ENCODE measurements at places on chromosomes 12 and 14. TPM values are rescaled to one million over a fixed set of nuclear protein-coding genes. Genes with fewer than 3 reads are reported as not detected.
A peak's percentile ranks its signal among the peaks of the same experiment; 100 is the strongest.

GRCh38 chr12:96247563-96247962, 53.4 kb downstream of the ELK3 start:
- no peak for ATAC-seq

DNA sequence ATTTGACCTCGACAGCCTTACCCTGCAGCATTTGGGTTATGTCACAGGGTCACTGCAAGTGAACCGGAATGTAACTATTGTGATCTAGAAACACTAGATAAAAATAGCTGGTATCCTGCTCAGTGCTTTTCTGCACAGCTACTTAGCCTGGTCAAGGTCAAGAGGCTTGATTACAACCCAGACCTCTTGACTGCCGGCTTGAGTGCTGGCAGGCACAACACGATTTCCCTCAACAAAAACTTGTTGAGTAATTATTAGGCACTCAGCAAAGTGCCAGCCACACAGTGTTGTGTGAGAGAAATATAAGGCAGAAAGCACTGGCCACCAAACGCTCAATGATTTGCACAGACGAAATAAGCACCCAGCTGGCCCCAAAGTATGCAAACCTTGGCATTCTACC, 156.7 kb downstream of the NUAK1 start:
- ATAC-seq, result no peak

DNA sequence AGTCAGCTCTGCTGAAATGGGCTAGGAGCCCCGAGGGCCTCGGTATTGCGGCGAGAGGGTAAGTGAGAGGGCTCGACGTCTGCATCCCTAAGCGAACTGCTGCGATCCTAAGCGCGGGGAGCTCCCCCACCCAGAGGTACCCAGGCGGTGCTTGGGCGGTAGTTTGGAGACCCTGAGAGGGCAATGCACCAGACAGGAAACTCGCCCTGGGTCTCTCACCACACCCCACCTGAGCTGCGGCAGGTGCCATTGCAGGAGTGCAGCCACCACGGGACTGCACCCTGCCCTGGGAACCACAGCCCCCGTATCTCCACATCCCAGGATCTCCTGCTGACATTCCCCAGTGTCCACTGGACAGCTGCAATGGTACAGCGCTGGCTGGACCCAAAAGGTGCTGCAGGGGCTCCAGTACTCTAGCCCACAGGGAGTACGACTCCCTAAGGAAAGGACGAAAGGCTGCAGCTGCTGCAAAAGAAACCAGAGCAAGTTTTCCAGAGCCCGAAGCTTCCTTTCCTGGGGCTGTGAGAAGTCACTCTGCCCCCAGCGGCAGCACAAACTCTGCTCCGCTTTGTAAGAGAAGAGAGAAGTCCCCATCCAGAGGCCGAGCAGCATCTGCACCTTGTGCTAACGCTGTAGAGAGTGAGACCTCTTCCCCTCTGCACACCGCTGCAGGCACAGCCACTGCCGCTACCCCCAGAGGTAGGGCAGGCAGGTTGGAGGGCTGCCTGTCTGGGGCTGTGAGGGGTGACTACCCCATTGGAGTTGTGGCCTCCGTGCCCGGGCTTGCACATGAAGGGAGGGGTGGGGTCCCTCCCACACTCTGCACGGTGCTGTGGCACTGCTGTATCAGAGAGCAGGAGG, 31.1 kb upstream of the MON2 start:
- peak; percentile 39 for ATAC-seq

GRCh38 chr14:20386276-20386855, 26.9 kb downstream of the TEP1 start:
- no peak for ATAC-seq

DNA sequence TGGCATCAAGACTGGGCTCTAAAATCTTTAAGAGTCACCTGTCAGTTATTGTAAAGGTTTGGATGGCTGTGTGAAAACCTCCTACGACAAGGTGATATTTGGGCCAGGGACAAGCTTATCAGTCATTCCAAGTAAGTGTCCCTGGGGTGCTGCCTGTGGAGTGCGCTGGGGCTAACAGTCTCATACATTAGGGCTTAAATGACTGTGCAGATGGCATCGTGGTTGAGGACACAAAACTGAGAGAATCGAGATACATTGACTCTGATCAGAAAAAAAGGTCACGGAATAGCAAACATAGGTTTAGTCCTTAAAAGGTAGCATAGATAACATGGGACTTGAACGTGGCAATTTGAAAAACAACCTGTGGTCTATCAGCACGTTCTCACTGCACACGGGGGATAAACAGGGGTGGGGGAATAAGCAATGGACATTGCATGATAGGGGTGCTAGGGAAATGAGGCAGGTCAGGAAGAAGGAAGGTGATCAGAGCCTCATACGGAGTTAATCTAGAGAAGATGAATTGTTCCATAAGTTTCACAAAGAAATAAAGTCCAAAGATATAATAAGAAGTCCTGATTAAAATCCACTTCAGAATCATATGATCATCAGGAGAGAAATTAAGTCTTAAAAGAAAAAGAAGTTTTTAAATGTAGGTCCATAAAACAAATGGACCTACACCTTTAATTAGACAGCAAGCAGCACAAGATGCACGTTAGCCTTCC, 100.3 kb downstream of the DAD1 start:
- ATAC-seq, result no peak

GRCh38 chr12:70637303-70638085, at the start of gene PTPRB:
TSS of gene PTPRB (minus strand) at chr12:70637429. CDS start at chr12:70637395, 34 bp downstream.
- no peak for ATAC-seq

GRCh38 chr14:23693252-23693775, 57.1 kb downstream of the DHRS2 start:
- no peak for ATAC-seq

GRCh38 chr12:52818388-52818787, 4.5 kb upstream of the KRT4 start:
- no peak for ATAC-seq

SMCO2 gene
- not detected for total RNA-seq

DNA sequence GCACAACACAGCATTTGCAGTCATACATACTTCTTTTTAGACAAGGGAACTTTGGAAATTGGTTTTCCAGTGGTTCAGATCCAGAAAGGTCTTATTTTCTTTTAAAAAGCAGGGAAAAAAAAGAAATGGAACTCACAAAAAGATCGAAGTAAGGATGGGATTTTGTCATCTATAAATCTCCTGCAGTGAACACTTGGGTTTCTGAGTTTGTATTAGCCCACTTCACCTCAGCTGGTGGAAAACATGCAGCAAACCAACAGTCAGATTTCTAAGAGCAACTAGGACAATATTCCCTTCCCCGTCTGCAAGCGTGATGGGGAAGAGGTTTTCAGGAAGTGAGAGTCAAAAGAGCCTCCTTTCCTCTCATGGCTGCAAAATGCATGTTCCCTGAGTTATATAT, 4.6 kb downstream of the MYF5 start:
- ATAC-seq, result no peak

DNA sequence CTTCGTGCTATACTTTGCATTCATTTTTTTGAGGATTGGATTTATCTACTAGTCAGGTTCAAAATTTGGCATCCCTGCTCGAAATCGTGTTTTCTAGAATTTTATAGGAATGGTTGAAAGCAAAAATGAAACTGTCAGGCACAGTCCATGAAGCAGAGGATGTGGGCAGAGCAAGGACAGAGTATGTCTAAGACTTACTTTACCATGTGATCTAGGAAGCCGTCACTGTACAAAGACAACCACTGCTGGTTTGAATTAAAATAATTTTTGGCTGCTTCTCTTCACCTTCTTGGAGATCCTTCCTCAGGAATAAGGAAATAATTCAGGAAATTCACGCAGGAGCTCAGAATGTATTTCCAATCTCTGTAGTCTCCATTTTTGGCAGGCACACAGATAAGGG, 31.6 kb upstream of the SGPP1 start:
- no peak for ATAC-seq

DNA sequence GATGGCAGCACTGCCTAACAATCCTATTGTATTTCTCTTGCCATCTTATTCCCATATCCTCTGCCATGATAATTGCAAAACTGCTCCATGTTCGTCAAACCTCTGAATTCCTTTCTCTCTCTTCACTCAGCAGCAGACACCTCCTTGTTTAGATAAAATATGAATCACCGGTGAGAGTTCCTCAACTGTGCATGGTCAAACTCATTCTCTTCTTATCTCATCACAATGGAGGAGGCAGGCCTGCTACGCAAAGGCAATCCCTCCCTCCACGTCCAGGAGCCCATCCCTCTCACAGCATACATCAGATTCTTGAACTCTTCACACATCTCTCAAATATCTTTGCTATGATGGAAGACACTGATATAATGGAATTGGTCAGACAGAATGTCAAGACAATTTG, 90.1 kb upstream of the DAAM1 start:
- no peak for ATAC-seq

- no peak for ATAC-seq
Measured at GRCh38 chr12:16458521-16459078, 111.2 kb downstream of the MGST1 start.

TAS2R31 gene
- 1.1 TPM for total RNA-seq

SERPINA4 gene
- not detected for total RNA-seq

- ATAC-seq, result no peak
Measured at GRCh38 chr12:104478396-104479122, 21.8 kb downstream of the CHST11 start.

Measured in gastroesophageal sphincter (tissue), 4 donors.